ENCODE measurements at places on chromosomes 16 and 17.

DNA sequence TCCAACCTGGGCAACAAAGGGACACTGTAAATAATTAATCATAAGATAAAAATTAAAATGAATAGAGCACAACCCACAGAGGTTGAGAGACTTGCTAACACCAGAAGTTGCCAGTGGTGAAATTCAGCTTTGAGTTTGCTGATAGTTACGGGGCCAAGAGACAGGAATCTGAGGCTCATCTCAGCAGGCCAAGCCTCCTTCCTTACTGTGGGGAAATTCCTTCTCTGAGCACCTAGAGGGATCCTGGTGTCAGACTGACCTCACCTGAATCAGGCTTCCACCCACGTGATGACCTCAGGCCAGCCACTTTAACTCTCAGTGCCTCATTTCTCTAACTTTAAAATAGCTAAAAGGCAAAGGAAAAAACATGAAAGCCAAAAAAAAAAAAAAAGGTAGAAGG, 4.7 kb downstream of the ABAT start:
- DNase-seq = no peak

- no peak for DNase-seq
Observed at GRCh38 chr16:48269011-48269410, 21.7 kb upstream of the ABCC11 start.

GRCh38 chr16:66843191-66843590, 1.0 kb upstream of the CA7 start:
- DNase-seq = no peak

- DNase-seq = no peak
Observed at GRCh38 chr16:75114179-75114945, 2.2 kb downstream of the LDHD start.

GRCh38 chr16:2474877-2475412, at the start of gene TBC1D24:
Gene TBC1D24 (plus strand): TSS chr16:2475127. CDS start chr16:2496149, 21,022 bp downstream.
- peak; percentile 65 for DNase-seq

DNA sequence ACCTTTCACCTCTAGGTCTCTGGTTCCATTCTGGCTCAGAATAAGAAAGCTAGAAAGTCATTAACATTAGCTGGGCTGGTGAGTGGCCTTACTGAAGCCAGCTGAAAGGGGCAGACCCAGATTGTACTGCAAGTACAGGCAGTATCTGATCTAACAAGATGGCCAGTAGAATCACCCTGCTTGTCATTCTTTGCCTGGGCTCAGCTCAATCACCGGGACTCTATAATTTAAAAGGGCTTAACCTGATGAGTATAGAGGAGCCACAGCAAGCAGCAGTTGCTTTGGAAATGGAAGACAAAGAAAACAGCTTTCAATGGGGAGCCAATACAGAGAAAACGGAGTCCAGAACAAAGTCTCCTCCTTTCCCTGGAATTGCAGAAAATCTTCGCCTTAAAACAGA, 13.6 kb downstream of the CDH8 start:
- no peak for DNase-seq

DNA sequence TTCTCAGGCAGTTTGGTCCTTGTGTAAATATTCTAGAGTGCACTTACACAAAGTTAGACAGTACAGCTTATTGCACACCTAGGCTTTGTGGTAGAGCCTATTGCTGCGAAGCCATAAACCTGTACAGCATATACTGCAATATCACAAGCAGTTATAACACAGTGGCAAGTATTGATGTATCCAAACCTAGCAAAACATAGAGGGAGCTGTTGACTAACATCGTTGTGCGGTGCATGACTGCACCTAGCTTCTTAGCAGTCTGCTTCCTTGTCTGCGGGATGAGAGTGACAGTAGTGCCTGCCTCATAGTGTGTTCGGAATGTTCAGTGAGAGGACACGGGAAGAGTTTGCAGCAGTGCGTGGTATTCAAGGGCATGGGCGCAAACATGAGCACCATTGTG, 78.9 kb downstream of the MPRIP start:
- no peak for DNase-seq

DNA sequence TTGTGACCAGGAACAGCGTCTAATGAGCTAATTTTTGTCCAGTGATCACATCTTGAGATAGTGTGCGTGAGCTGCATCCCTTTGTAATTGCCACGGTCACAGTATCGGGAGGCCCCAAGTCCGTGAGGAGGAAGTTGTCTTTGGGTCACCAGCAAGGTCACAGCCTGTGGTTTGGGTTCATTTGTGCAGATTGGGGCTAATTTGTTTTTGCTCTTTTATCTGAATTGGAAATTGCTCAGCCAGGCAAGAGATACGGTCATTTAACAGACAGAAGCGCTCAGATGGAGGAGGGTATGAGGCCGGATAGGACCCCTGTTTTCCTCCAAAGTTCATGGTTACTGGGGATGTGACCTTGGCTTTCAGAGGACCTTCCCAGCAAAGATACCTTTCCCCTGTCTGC, 174.1 kb downstream of the SNX29 start:
- no peak for DNase-seq

Measured in T-helper 17 cell (primary cell).